Stimulated activated CD4-positive, alpha-beta T cell treated with anti-CD3 and anti-CD28 coated beads, TNF-alpha, amount 100 ng/mL, for 24 hours (primary cell): ENCODE measurements at places on chromosomes 1 and 21.

GRCh38 chr1:109718495-109718894 lies 6.4 kb downstream of the GSTM5 start:
- no peak for DNase-seq

DNA sequence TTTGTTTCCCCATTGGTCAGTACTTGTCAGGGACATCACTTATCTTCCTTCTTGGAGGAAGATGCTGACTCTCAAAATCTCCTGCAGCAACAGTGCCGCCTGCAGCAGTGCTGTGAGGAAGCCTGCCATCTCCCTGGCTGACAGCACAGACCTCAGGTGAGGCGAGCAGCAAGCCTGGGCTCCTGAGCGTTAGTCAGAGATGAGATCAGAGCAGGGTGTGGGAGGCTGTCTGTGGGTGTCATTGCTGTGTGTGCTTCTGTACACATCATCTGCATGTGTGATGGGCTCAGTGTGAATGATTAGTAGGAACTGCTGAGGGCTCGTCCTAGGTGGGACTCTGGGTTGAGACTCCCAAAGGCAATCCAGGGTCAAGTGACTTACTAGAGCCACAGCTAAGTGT lies 6.1 kb downstream of the STRIP1 start:
- no peak for DNase-seq

- DNase-seq: no peak
Observed at GRCh38 chr21:31658053-31658452, 1.4 kb upstream of the SOD1 start.

DNA sequence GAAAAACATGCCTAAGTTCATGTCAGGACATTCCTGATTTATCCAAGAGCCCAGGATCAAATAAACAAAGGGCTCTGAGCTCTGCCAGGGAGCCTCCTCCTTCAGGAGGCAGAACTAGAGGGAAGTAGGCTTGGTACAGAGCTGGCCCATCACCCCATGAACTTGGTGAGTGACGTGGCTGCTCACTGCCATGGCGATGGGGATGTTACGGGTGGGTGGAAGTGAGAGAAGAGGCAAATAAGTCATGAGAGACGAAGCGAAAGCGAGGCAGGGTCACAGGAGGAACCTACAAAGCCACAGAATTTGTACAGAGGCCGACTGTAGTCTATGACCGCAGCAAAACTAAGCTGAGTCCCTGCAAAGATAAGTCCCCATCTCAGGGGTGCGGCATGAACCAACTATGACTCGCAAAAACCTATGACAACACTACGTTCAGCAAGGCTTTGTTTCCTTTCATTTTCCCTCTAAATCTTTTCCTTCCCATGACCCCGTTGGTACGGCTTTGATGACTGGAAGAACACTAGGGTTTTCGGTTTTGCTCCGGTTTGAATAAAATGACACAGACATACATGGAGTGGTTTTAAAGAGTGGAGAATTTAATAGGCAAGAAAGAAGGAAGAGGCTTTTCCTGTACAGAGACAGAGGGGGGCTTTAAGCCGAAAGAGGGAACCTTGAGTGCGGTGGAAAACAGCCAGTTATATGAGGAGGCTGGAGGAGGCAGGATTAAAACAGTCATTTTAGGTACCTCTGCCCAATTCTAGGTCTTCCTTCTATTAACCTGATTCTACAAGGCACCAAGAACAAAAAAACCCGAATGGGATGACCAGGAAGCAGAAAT lies 74.1 kb downstream of the CD46 start:
- DNase-seq: peak; percentile 85

DNA sequence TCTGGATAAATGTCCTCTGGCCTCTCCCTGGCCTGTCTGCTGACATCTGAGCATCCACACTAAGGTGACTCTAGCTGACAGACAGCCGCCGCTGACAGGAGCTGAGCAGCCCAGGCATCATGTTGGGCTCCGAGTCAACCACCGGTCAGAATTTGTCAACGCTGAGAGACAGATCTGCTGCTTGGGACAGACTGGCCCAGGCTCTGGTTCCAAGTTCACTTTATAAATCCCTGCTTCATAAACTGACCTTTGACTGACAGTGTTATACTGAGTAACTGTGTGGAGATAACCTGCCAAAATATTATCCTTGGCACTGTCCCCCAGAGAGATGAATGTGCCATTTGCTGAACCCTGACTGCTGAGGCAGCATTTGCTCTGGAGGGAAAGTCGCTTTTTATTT lies 616.7 kb downstream of the NPHP4 start:
- no peak for DNase-seq

- no peak for DNase-seq
Observed at GRCh38 chr1:223479718-223480425, 86.7 kb downstream of the CCDC185 start.

DNA sequence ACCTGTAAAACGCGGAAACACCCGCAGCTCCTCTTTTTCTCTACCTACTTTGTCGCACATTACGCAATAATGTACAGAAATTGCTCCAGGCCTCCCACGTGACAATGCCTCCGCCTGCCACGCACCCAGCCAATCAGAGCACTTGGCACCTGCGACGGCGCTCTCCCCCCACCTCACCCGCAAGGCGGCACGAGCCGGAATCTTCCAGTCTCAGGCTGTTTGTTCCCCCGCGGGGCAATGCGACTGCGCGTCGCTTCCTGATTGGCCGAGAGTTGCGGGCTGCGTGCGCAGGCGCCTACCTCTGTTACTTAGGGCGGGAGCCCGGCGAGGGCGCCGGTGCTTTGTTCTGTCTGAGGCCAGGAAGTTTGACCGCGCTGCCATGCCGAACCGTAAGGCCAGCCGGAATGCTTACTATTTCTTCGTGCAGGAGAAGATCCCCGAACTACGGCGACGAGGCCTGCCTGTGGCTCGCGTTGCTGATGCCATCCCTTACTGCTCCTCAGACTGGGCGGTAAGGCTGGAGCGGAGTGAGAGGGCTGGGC lies at the start of gene MAEL:
TSS of gene MAEL (plus strand) at position 307 of the 542 bp plus-strand sequence. CDS start at position 380, 73 bp downstream.
- no peak for DNase-seq

- DNase-seq: no peak
Observed at GRCh38 chr1:221712198-221712684, 29.6 kb downstream of the DUSP10 start.

GRCh38 chr1:163161841-163162240 lies 40.9 kb downstream of the RGS5 start:
- DNase-seq: no peak

- no peak for DNase-seq
Observed at GRCh38 chr1:215001419-215002021, 81.0 kb upstream of the KCNK2 start.

DNA sequence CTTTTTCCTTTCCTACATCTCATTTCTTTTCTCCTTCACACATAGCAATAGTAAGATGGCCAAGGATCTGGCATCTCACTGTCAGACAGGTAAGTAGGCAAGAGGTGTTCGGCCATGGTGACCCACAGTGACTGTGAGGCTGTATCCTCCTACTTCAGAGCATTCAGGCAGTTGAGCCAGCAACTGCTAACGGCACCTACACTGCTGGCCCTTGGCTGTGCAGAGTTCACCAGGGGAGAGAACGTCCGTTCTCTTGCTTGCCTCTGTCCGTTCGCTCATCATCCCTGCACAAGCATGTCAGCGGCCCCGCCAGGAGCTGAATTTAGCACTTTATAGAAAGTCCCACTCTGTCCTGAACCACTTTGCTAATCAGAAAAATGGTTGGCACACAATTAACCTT lies 113.6 kb downstream of the GREM2 start:
- DNase-seq: no peak

DNA sequence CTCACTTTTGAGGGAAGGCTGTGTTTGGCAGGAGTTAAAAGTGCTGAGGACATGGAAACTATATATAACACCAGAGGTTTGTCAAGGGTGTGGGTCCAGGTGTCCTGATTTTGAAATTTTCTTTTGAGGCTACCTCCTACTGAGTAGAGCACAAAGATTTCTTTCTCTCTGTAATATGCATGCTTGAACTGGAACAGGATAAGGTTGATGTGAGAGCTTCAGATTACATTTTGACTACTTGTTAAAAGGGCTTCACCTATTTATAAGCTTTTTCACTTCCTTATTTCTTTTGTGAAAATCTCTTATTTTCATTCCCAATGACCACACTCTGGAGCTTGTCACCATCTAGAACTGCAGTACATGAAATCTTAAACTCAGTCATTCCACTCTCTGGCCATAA lies 59.8 kb upstream of the PLA2G4A start:
- no peak for DNase-seq

DNA sequence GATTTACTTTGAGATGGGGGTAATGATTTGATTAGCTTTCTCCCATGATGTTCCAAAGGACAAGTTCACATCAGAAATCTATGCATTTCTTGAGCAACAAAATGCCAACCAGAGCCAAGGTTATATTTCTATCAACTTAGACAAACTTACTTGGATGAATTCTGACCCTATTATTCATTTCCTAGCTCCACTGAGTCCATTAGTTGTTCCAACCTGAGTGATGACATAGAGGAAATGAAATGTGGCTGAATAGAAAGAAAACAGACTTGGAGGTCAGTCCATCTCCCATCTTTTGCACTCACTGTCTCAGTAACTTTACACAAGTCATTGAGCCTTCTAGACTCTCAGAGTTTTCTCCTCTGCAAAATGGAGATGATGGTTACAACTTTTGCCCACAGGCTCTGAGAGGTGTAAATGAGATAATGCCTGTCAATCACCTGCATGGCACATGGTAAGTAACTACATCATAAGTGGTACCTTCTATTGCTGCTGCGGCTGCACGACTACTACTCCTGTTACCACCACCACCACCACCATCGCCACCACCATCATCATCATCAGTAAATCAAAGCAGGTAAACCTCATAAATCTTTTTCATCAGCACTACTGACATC lies 98.2 kb downstream of the PTPN14 start:
- DNase-seq: no peak

- no peak for DNase-seq
Observed at GRCh38 chr1:171251042-171251951, 3.0 kb downstream of the FMO1 start.

DNA sequence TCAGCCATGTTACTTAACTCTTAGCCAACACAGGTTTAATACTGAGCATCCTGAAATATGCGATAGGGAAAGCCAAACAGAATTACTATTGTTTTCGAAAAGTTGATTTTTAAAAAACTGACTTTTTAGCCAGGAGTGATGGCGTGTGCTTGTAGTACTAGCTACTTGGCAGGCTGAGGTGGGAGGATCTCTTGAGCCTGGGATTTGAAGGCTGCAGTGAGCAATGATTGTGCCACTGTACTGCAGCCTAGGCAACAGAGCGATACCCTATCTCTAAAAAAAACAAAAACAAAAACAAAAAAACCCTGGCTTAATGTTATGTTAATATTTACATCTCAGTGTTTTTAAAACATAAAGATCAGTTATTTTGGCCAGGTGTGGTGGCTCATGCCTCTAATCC lies 16.7 kb downstream of the NMNAT1 start:
- no peak for DNase-seq

GRCh38 chr1:234707641-234708040 lies 97.7 kb upstream of the IRF2BP2 start:
- no peak for DNase-seq

GRCh38 chr1:24980836-24981630 lies 51.0 kb upstream of the RUNX3 start:
- DNase-seq: no peak

DNA sequence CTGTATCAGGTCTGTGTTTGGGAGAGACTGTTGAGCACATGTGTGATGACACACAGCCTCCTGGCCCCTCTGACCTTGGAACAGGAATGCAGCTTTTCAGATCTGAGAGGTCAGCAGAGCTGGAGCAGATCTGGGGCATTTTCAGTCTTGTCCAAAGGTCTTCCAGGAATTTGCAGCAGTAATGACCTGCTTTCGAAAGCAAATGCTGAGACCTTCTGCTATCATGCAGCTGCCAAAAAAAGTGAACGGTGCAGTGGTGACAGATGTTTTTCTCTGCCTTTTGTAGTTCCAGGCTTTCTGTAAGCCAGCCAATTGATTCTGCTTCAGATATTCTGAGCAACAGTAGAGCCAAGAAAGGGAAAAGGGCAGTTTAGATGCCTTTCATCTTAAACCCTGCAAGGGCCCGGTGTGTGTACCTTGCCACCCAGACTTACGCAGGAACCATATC lies 137.8 kb upstream of the COA6 start:
- no peak for DNase-seq

DNA sequence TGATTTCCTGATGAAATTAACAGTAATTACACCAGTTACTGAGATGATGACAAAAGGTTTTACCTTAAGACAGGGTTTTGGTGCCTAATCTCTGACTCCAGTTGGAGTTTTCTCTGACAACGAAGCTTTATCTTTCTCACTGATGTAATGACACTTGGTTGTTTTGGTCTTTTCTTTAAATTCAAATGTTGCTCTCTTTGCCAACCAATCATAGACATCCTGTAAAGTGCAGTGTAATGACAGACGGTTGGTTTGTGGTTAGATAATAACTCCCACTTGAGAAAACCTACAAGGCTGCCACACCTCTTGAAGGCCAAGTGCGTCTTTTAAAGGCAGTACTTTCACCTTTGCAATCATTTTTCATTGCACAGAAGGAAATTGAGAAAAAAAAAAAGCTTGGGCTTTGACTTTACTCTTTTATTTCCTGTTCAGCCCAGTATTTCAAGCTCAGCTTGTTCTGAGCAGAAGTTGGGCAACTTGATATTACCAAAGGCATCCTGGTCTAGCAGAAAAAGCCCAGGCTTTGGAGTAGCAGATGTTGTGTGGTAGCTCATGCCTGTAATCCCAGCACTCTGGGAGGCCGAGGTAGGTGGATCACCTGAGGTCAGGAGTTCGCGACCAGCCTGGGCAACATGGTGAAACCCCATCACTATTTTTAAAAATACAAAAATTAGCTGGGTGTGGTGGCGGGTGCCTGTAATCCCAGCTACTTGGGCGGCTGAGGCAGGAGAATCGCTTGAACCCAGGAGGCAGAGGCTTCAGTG lies 14.9 kb downstream of the PDIK1L start:
- peak; percentile 22 for DNase-seq
